ENCODE measurements at places on chromosomes 2 and 18. TPM values are rescaled to one million over a fixed set of nuclear protein-coding genes. Genes with fewer than 3 reads are reported as not detected.

DNA sequence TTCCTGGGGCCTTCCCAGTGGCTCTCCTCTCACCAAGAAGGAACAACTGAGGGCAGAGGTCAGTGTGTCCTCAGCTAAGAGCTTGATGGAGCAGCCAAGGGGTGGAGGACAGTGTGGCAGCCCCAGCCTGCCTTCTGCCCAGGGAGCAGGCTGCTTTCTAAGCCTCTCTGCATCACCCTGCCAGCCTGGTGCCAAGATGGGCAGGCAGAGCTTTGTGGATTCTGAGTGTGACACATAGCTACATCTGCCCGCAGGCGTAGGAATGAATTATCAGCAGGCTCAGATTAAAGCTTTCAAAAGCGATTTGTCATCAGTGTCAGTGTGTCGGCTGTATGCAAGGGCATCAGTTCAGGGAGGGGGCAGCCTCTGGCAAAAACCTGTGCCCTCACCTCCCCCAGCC lies 8.7 kb downstream of the MAL start:
- no peak for DNase-seq
- no peaks in the 10 kb centered on the region for H3K4me1 ChIP-seq
- no peak overlapping the region for H3K27ac ChIP-seq
- H3K4me3 ChIP-seq = no peak overlapping the region
- H3K36me3 ChIP-seq = no peaks in the 10 kb centered on the region

The LIMS3 gene
- total RNA-seq = 2.0 TPM

DNA sequence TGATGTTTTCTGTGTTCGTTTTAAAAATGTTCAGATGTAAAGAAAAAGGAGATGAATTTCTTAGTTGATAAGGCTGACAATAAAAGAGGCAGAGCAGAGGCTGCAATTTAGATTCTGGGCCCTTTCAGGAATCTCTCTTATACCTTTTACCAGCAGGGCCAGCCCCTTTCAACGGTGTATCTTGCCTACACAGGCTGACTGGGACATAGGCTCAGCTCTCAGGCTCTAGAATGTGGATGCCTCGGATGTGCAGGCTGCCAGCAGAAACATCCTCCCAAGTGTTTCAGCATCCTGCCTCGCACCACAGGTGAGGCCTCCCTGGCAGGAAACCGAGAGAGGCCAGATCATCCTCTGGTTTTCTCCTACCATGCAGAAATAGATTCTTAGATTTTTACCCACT lies 3.4 kb downstream of the C2orf80 start:
- no peak overlapping the region for H3K4me3 ChIP-seq
- peaks cover 4% of the 10 kb centered on the region for H3K4me1 ChIP-seq
- no peak overlapping the region for H3K27ac ChIP-seq

GRCh38 chr2:27729614-27730013 lies 41.9 kb upstream of the MRPL33 start:
- H3K4me3 ChIP-seq = no peak overlapping the region
- DNase-seq = no peak
- peaks cover 26% of the 10 kb centered on the region for H3K4me1 ChIP-seq
- no peaks in the 10 kb centered on the region for H3K36me3 ChIP-seq
- H3K27me3 ChIP-seq = no peaks in the 10 kb centered on the region

The CMPK2 gene
- 18.0 TPM for total RNA-seq

DNA sequence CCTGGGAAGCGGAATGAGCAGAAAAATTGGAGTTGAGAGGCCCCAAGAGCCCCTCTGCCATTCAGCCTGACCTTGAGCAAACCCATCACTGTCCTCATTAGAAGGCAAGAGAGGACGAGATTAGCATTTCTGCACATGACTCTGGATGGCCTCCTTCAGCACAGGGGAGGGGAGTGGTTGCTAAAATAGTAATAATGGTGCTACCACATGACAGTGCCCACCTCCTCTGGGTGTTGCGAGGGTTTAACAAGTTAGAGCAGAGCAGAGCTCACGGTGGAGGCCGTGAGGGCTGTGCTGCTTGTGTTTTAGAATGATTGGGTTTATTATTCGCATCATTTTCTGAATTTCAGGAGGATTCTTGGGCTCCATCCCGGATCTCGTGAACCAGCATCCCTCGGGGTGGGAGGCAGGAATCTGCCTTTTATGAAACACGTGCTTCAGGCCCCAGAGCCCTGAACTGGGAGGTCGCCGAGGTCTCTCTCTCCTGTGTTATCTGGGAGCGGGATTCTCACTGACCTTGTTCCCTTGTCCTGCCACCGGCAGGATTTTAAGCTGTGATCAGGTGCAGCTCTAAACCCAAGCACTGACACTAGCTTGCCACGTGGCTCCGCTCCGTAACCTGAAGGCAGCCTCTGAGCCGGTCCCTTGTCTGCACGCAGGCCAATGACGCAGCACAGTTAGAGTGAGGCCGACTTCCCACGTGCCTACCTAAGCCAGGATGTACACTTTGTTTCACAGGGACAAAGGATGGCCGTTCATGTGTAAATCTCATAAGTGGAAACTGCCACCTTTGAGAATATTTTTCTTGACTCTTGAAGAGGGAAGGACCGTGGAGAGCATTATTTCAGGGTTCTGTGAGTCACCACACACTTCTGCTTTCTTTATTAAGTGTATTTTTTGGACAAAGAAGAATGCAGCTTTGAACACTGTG lies 142.3 kb downstream of the ACOXL start:
- no peaks in the 10 kb centered on the region for H3K36me3 ChIP-seq
- H3K27ac ChIP-seq = no peak overlapping the region
- H3K27me3 ChIP-seq = no peaks in the 10 kb centered on the region
- no peak overlapping the region for H3K4me3 ChIP-seq
- peak; percentile 43 for DNase-seq
- H3K4me1 ChIP-seq = no peaks in the 10 kb centered on the region

The TRIM43 gene
- not detected for total RNA-seq

DNA sequence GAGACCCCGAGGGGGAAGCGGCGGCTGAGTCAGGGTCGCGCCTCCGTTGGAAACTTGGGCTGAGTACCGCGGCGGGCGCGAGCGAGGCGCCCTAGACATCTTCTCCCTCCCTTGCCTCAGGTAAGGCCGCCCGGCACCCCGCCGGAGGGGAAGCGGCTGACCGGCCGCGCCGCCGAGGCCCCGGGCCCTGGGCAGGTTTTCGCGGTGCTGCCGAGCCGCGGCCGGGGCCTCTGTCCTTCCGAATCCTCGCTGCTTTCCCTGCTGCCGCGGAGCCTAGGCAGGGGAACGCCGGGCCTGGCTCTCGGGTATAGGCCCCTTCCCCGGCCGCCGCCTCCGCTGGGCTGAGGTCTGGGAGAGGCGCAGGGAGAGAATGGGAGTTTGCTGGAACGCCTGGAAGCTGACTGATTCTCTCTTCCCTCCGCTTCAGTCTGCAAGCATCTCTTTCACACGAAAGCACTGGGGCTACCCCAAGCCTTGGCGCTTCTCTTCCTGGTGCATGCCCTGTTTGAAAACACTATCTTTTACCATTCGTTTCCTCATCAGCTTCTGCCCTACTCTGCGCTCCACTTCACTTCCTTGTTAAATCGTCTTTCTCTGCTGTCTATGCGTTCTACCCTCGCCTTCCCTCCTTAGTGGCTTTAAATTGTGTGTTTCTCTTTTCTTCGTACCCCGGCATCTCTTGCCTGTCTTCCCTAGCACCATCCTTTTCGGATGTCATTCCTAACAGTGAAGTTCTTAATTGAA lies 652 bp downstream of the PPM1B start:
- DNase-seq = peak; percentile 45
- H3K27me3 ChIP-seq = no peaks in the 10 kb centered on the region
- peak overlapping the region; percentile 96 for H3K27ac ChIP-seq
- H3K36me3 ChIP-seq = no peaks in the 10 kb centered on the region

DNA sequence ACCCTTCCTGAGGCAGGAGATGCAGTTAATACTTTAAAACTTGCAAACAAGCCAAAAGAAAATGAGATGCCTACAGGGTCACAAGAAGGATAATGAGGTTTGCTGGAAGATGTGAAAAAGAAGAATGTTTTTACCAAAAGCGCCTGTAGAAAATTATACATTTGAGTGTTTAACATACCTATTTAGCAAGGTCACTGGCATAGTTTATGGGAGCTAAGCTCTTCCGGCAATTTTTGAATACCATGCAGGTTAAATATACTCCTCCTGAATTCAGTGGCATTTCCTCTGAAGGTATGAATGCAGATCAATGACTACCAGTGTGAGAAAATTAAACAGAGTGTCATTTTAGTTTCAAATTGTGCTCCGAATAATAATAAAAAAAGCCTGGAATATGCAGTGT lies 21.2 kb upstream of the MAP3K20 start:
- H3K4me1 ChIP-seq = peaks cover 9% of the 10 kb centered on the region
- no peaks in the 10 kb centered on the region for H3K36me3 ChIP-seq
- H3K4me3 ChIP-seq = no peak overlapping the region
- DNase-seq = no peak
- no peak overlapping the region for H3K27ac ChIP-seq

DNA sequence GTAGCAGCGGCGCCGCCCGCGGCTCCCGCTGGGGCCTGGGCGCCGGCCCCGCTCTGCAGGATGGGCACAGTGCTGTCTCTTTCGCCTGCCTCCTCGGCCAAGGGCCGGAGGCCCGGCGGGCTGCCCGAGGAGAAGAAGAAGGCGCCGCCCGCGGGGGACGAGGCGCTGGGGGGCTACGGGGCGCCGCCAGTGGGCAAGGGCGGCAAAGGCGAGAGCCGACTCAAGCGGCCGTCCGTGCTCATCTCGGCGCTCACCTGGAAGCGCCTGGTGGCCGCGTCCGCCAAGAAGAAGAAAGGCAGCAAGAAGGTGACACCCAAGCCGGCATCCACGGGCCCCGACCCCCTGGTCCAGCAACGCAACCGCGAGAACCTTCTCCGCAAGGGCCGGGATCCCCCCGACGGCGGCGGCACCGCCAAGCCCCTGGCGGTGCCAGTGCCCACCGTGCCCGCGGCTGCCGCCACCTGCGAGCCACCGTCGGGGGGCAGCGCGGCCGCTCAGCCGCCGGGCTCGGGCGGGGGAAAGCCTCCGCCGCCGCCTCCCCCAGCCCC lies 369 bp downstream of the CDK5R2 start:
- H3K27ac ChIP-seq = no peak overlapping the region
- H3K4me1 ChIP-seq = peaks cover 23% of the 10 kb centered on the region
- H3K36me3 ChIP-seq = no peaks in the 10 kb centered on the region
- DNase-seq = no peak
- peaks cover 21% of the 10 kb centered on the region for H3K27me3 ChIP-seq

GRCh38 chr2:28004086-28004485 lies 113.6 kb downstream of the BABAM2 start:
- H3K36me3 ChIP-seq = no peaks in the 10 kb centered on the region
- H3K4me3 ChIP-seq = no peak overlapping the region
- no peak for DNase-seq
- H3K27ac ChIP-seq = no peak overlapping the region
- H3K4me1 ChIP-seq = no peaks in the 10 kb centered on the region
- H3K27me3 ChIP-seq = no peaks in the 10 kb centered on the region

GRCh38 chr2:105842555-105842954 lies 97.8 kb downstream of the NCK2 start:
- no peaks in the 10 kb centered on the region for H3K27me3 ChIP-seq
- H3K4me3 ChIP-seq = no peak overlapping the region
- H3K36me3 ChIP-seq = no peaks in the 10 kb centered on the region

GRCh38 chr18:25067275-25068025 lies 284.5 kb downstream of the ZNF521 start:
- no peaks in the 10 kb centered on the region for H3K36me3 ChIP-seq
- no peaks in the 10 kb centered on the region for H3K4me1 ChIP-seq
- no peaks in the 10 kb centered on the region for H3K27me3 ChIP-seq
- DNase-seq = no peak
- H3K4me3 ChIP-seq = no peak overlapping the region
- H3K27ac ChIP-seq = no peak overlapping the region

- no peak overlapping the region for H3K4me3 ChIP-seq
- no peak for DNase-seq
- H3K4me1 ChIP-seq = no peaks in the 10 kb centered on the region
- H3K36me3 ChIP-seq = no peaks in the 10 kb centered on the region
Measured at GRCh38 chr18:31819106-31819924, 58.6 kb upstream of the SLC25A52 start.

- no peak overlapping the region for H3K27ac ChIP-seq
- H3K36me3 ChIP-seq = no peaks in the 10 kb centered on the region
- DNase-seq = no peak
- H3K4me3 ChIP-seq = no peak overlapping the region
- no peaks in the 10 kb centered on the region for H3K4me1 ChIP-seq
Measured at GRCh38 chr2:217125014-217125413, 265.1 kb upstream of the TNP1 start.

GRCh38 chr2:220318508-220318907 lies 691.1 kb downstream of the SLC4A3 start:
- no peaks in the 10 kb centered on the region for H3K36me3 ChIP-seq
- no peak overlapping the region for H3K27ac ChIP-seq
- DNase-seq = no peak
- H3K4me1 ChIP-seq = no peaks in the 10 kb centered on the region
- H3K4me3 ChIP-seq = no peak overlapping the region

The KCNG2 gene
- total RNA-seq = not detected

The UGT1A8 gene
- total RNA-seq = not detected

Measured in upper lobe of left lung (tissue), 6 donors.